ENCODE measurements at places on chromosomes 12 and 14. TPM values are rescaled to one million over a fixed set of nuclear protein-coding genes. Genes with fewer than 3 reads are reported as not detected.

The SYCP3 gene
- polyA plus RNA-seq = 0.15 TPM

The MYF5 gene
- not detected for polyA plus RNA-seq

The PPFIA2 gene
- not detected for polyA plus RNA-seq

The SLC6A13 gene
- not detected for polyA plus RNA-seq

The AQP2 gene
- polyA plus RNA-seq = not detected

The HRK gene
- polyA plus RNA-seq = not detected

The SMOC1 gene
- not detected for polyA plus RNA-seq

The NRXN3 gene
- polyA plus RNA-seq = not detected

The FOXJ2 gene
- polyA plus RNA-seq = 4.9 TPM

The SERPINA3 gene
- polyA plus RNA-seq = not detected

The GPR84 gene
- polyA plus RNA-seq = 14.9 TPM

The SLCO1B1 gene
- not detected for polyA plus RNA-seq

The TAMALIN gene
- polyA plus RNA-seq = 1.6 TPM

The SSTR1 gene
- not detected for polyA plus RNA-seq

The RNASE1 gene
- polyA plus RNA-seq = 2.1 TPM

The FOXG1 gene
- polyA plus RNA-seq = not detected

The ZNF385A gene
- 53.9 TPM for polyA plus RNA-seq

The NUAK1 gene
- polyA plus RNA-seq = not detected

The AICDA gene
- 0.15 TPM for polyA plus RNA-seq

Measured in CD14-positive monocyte (primary cell).